ENCODE measurements at places on chromosomes 6 and 20. TPM values are rescaled to one million over a fixed set of nuclear protein-coding genes. Genes with fewer than 3 reads are reported as not detected.

GRCh38 chr6:89997456-89998445 lies 103.5 kb downstream of the GJA10 start:
- DNase-seq, result no peak

DNA sequence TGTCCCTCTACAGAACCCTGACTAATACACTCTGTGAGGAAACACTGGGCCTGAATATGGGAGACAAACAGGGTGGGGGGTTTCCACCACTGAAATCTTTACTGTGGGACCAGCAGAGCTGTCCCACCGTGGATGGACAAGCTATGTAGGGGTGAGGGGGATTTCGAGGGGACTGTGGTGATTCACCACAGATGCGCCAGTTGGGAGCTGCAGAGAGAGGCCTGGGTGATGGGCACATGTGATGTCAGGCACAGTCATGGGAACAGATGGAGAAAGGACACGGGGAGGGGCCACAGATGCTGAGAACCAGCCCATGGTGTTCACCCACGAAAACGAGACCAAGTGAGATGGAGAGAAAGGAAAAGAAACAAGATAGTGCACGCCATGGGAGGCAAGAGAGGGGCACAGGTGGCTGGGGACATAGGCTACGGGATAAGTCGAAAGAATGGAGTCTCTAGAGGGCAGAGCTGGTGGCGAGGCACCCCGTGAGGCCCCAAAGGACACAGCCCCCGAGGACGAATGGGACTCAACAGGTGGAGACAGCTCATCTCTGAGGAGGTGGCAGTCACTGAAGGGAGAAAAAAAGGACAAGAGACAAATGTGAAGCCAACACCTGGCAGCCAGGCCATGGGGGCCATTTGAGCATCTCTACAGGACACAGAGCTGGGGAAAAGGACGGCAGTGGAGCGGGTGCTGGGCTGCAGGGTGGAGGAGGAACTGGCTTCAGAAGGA lies 10.5 kb upstream of the RAMACL start:
- no peak for DNase-seq

DNA sequence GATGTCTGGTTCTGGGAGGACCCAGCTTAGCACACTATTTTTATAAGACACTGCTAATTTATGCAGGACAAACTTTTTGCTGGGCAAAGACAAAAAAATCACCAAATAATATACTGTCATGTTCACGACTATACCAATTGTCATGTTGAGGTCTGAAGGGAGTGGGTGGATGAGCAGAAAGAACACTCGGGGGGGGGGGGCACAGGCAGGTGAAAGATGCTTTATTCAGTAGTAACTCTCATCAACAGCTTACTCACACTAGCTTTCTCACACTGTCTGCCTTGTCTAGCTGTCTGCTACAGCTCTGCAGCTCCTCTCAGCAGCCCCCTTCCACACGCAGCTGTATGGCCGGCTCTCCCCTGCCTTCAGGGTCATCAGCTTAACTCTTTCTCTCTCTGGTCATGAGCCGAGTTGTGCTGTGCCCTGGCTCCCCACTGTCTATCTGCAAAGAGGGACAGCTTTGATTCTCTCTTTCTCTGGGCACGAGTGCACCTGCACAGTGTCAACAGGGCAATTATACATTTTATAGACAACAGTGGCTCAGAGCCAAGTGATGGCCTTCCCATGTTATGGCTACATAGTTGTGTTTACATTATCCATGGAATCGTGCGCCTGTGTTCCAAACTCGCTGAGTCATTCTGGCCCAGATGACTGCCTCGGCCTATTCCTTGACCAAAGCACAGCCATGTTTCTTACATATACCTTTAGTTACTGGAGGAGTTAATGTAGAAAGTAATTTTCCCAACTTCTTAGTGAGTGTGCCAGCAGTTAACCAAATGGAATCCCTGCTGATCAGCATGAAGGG lies 187.7 kb upstream of the PRSS16 start:
- DNase-seq, result no peak

GRCh38 chr20:59938696-59939051 lies 1.4 kb downstream of the PPP1R3D start:
- no peak for DNase-seq

GRCh38 chr6:170010665-170011203 lies 259.3 kb downstream of the ERMARD start:
- DNase-seq, result no peak

The SLC17A9 gene
- 1.7 TPM for polyA plus RNA-seq

- no peak for DNase-seq
Observed at GRCh38 chr6:24949020-24949569, 13.3 kb upstream of the RIPOR2 start.

DNA sequence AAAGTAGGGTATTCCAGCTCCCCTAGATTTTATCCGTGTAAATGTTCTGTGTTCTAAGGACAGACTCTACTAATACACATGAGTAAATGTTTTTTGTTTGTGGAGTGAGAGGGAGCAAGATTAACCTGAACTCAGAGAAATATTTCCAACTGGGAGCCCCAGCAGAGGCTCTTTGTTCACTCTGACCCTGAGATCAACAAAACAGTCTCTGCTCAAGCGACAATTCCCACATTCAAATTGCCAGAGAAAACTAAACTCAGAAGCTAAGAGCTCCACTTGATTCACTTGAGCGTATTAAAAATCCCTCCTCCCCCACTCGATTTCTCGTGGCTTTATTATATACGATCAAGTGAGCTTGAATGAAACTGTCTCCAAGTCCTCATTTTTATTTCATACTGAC lies 413.9 kb upstream of the JARID2 start:
- no peak for DNase-seq

- no peak for DNase-seq
Observed at GRCh38 chr6:3356824-3357420, 98.2 kb downstream of the PSMG4 start.

The TRAPPC3L gene
- 0.53 TPM for polyA plus RNA-seq

All from left kidney (tissue), 8 donors.